ENCODE measurements at places on chromosomes 6 and 20.

DNA sequence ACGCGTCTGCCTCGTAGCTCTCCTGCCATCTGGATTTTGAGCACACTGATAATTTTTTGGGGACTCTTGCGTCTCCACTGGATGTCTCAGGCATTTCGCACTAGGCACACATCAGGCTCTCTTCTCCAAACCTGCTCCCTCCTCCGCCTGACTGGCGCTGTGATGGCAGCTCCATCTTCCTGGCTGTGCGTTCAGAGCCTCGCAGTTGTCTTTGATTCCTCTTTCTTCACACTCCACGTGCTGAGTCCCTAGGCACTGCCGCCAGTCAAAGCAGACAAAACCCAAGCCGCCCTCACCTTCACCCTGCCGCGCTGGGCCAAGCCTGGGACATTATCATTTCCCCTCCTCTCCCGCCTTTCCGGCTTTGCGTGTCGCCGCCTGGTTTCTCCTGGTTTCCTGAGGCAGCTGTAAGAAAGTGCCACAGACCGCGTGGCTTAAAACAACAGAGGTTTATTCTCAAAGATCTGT, 778 bp downstream of the PSMG4 start:
- no peak for DNase-seq

GRCh38 chr20:680638-681187, 5.1 kb upstream of the SCRT2 start:
- DNase-seq, result no peak

DNA sequence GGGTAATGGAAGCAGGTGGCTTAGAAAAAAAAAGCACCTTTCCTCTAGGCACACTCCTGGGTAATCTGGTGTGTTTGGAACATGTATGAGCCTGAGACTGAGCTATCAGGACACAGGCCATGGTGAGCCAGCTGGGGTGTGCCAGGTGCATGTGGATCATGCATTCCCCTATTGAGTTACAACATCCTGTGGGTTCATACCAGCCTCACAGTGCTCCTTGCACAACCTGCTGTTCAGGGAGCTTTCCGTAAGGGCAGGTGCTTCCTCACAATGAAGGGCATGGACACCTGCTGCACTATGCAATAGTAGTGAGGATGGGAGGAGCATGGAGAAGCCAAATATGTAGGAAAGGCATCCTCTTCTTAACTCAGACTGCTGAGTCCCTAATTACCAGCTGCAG, 197.2 kb upstream of the SUPT3H start:
- DNase-seq, result no peak

DNA sequence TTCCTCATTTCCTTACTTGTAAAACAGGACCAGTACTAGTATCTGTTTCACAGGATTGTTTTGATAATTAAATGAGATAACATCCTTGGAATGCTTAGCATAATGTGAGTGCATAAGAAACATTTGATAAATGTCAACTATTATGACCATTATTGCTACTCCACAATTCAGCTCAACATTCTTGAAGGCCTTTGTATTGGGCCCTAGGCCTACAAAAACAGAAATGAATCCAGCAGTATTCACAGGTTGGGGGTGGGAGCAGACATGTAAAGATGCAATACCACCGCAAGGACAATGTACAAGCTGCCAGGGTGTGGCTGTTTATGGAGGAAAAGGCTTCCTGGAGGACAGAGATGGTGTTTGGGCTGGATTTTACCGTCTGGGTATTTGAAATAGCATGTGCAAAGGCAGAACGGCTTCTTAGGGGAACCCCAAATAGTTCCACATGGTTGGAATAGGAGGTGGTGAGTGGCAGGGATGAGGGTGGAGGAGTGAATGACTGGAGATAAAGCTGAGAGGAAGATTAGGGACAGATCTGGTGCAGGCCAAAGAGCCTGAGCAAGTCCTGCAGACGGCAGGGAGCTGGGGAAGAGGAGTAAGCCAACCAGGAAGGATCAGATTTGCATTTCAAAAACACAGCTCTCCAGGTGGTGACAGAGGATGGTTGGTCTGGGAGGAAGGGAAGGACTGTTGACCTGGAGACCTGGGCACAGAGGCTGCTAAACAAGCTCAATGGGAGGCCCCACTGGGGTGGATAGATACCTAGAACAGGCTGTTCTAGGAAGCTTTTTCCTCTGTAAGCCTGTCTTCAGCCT, 57.0 kb upstream of the EPB41L1 start:
- no peak for DNase-seq

GRCh38 chr6:71333697-71334096, 45.1 kb downstream of the OGFRL1 start:
- no peak for DNase-seq

GRCh38 chr6:85458782-85459181, 8.9 kb downstream of the NT5E start:
- DNase-seq, result no peak

GRCh38 chr20:45589725-45590124, 10.6 kb upstream of the WFDC8 start:
- DNase-seq, result no peak
